ENCODE measurements at places on chromosomes 11 and 22. TPM values are rescaled to one million over a fixed set of nuclear protein-coding genes. Genes with fewer than 3 reads are reported as not detected.

Gene C11orf42
- polyA plus RNA-seq, result 0.24 TPM

Gene GGTLC2
- not detected for polyA plus RNA-seq

Gene SHANK3
- 17.8 TPM for polyA plus RNA-seq

Gene GTSE1
- polyA plus RNA-seq, result 8.2 TPM

Gene PARVB
- 45.9 TPM for polyA plus RNA-seq

Gene TMPRSS5
- 0.99 TPM for polyA plus RNA-seq

Gene C11orf87
- 0.06 TPM for polyA plus RNA-seq

Gene CEND1
- polyA plus RNA-seq, result 0.70 TPM

Gene SIAE
- polyA plus RNA-seq, result 7.4 TPM

Gene KRTAP5-11
- not detected for polyA plus RNA-seq

Gene FXYD6
- 192 TPM for polyA plus RNA-seq

Gene LRP4
- polyA plus RNA-seq, result 18.4 TPM

Gene OR8D1
- polyA plus RNA-seq, result 0.05 TPM

Gene IL17REL
- not detected for polyA plus RNA-seq

Gene OR2AG2
- not detected for polyA plus RNA-seq

Gene APOL5
- 1.5 TPM for polyA plus RNA-seq

Gene ZFTA
- 30.2 TPM for polyA plus RNA-seq

Gene PTPMT1
- 27.1 TPM for polyA plus RNA-seq

Gene MAPK8IP2
- polyA plus RNA-seq, result 0.51 TPM

Gene DRD4
- polyA plus RNA-seq, result 1.1 TPM

Gene EMID1
- 7.5 TPM for polyA plus RNA-seq
